ENCODE measurements at places on chromosomes 11 and 22.
A peak's percentile ranks its signal among the peaks of the same experiment; 100 is the strongest.

DNA sequence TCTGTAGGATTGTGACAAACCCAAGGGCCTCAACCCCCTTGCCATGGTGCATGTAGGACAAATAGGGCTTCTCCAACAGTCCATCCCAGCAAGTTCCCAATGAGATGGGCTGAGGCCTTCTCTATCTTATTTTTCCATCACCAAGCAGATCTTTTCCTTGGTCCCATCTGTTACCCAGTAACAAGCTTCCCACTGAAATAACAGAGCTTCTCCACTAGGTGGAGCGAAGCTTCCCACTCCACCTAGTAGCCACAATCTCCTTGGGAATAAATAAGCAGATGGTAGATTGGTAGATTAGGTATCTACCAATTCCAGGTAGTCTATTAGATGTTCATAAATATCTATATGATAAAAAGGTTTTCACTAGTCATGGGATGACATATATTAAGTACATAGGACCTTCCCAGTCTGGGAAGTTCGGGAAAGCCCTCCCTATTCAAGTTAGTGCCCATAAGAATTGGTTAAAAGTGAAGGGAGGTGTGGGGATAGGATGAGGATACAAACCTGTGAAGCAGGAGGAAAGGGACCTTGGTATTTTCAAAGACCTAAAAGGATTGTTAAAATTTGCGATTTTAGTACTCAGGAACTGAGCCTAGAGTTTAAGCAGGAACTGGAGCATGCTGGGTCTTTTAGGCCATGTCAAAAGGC lies 5.9 kb upstream of the OR52L1 start:
- no peak for DNase-seq

DNA sequence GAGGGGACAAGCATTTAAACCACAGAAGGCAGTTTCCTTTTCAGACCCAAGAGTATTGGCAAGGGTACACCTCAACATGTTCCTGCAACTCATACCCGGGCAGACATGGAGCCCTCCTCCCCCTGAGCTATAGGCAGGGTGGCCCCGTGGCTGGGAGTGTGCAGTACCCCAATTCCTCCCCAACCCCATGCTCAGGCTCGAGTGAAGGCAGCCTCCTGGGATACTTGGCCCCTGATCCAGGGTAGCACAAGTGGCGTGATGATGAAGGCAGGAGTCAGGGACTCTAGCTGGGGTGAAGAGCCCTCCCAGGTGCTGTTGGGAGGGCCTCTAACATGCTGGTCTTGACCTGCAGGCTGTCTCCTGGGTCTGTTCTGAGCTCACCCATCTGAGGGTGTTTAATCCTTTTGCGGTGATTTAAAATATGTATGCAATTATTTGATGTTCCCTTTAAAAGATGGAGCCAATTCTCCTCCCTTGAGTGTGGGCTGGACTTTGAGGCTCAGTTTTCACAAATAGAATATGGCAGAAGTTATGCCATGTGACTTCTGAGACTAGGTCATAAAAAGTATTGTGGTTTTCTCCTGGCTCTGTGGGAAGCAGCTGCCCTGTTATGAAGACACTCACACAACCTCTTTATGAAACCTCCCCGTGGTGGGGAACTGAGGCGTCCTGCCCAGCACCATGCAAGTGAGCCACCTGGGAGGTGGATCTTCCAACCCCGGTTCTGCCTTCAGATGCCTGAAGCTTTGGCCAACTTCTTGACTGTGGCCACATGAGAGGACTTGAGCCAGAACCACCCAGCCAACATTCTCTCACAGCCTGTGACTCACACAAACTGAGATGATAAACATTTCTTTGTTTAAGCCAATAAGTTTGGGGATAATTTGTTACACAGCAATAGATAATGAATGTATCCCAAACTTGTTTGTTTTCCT lies 54.7 kb upstream of the NECTIN1 start:
- DNase-seq: no peak

- no peak for DNase-seq
Measured at GRCh38 chr11:22192642-22193347, at the start of gene ANO5. ANO5 (plus strand) TSS chr11:22193085; CDS start chr11:22193493, 408 bp downstream.

DNA sequence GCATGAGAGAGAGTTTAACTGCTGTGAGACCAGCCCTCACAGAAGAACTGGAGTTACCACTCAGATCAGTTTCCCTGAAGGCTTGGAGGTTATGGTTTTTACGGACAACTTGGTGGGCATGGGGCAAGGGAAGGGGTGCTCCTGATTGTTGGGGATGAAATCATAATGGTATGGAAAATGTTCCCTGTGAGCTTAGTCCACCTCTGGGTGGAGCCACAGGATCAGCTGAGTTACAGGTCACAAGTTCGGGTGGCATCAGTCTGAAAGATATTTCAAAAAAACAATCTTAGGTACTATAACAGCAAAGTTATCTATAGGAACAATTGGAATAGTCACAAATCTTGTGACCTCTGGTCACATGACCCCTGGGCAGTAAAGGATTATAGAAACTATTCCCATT lies 162.9 kb downstream of the DLG2 start:
- DNase-seq: no peak

DNA sequence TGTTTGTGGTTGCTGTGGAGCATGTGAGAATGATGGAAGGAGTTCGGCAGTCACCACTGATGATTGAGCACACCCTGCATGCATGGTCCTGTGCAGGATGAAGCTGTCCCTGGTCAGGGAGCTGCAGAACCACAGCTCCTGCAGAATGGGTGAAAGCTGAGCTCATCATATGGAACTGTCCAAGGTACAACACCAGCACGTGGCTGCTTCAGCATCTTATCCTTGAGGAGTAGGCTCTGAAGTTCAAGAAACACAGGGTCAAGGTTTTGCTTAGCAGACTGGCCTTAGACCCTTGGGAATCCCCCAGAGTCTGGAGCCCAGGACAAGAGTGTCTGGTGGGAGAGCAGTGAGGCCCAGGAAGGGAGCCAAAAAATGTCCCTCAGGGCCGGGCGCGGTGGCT lies 182.4 kb upstream of the LARGE1 start:
- DNase-seq: no peak

DNA sequence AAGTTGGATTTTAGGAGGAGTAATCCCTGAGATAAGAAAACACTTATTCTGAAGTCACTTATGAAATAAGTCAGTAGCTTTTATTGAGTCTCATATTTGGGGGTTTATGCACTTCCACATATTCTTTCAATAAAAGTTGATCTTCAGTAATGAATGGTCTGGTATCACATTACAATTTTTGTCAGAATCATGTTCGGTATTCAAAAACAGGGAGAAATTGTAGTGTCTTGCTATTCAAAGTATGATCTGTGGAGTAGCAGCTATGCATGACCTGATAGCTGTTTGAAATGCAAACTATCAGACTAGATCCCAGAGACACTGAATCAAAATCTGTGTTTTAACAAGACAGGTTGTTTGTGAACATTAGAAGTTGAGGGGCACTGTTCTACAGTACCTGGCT lies 857.6 kb downstream of the METTL15 start:
- no peak for DNase-seq

GRCh38 chr11:5204787-5205186 lies 4.3 kb upstream of the OR51V1 start:
- DNase-seq: peak; percentile 45

- DNase-seq: no peak
Measured at GRCh38 chr11:84687433-84687832, 939.7 kb downstream of the DLG2 start.

GRCh38 chr11:87572881-87573280 lies 535.1 kb downstream of the TMEM135 start:
- no peak for DNase-seq

DNA sequence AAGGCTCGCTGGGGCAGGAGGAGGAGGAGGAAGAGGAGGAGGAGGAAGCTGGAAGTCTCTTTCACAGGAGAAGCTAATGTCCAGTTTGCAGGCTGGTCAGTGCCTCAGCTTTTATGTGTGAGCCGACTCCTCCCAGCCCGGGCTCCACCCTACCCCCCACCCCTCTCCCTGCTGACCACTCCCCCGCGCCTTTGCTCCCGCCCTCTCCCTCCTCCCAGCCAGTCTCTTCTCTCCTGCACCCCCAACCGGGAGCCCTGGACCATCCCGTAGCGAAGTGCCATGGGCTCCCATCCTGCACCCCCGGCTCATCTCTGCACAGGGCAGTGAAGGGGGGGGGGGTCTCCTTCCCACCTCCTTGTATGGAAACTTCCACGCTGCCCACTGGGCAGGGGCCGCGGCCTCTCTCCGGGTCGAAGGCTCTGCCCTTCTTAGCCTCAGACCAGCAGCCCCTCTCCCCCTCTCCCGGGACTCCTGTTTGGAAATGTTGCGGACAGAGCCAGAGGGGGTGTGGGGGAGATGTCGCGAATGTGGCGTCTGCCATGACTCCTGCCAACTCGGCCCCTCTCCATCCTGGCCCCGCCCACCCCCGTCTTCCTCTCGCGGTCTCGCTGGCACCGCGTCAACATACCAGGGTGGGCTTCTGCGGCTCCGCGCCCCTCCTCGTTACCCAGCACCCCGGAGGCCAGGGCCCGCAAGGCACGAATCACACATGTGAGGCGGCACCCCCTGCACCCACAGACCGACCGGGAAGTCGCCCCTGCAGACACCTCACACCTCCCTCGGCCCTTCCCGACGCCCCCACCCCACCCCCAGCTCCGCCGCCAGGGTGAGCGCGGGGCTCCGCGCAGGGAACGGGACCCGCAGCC lies 1.8 kb downstream of the IGF2 start:
- DNase-seq: peak; percentile 32

- no peak for DNase-seq
Measured at GRCh38 chr11:65576232-65576866, 496 bp downstream of the EHBP1L1 start.

DNA sequence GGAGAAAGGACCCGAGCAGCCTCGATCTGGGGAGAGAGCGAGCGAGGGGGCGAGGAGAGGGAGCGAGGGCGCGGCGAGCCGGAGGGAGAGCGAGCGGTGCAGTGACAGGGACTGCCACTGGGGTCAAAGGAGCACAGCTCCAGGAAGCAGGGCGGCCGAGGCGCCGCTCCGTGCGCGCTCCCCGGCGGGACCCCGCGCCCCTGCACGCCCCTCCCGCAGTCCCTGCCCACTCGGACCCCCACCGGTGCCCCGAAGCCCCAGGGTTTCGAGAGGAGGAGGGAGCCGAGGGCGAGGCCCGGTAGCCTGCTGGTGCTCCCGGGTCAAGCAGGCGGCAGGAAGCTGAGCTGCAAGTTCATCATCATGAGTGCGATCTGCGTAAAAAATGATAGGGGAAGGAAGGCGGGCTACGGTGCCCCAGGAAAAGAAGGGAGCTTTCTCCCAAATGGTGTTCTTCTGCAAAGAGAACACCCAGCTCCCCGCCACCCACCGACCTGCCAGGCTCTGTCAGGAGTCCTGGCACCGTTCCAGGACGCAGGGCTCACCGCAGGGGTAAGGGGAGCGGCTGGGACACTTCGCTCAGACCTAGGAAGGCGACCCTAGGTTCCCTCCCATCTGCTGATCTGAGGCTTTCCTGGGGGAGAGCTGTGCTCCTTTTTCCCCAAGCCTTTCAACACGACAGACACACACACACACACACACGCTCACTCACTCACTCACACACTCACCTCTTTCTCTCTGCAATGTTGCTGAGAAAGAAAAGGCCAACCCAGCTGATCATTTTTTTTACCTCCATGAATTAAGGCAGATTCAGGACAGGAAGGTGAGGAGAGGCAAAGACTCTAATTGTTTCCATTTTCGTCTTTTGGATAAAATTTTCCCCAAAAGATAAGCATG lies at the start of gene MPPED2:
Gene MPPED2, minus strand, starts transcription at position 103 of the 894 bp plus-strand sequence. CDS start 5,980 bp downstream, outside the sequence.
- no peak for DNase-seq

- DNase-seq: no peak
Measured at GRCh38 chr11:112401036-112401769, 140.5 kb upstream of the PLET1 start.

- no peak for DNase-seq
Measured at GRCh38 chr11:85123752-85124231, 503.4 kb downstream of the DLG2 start.

DNA sequence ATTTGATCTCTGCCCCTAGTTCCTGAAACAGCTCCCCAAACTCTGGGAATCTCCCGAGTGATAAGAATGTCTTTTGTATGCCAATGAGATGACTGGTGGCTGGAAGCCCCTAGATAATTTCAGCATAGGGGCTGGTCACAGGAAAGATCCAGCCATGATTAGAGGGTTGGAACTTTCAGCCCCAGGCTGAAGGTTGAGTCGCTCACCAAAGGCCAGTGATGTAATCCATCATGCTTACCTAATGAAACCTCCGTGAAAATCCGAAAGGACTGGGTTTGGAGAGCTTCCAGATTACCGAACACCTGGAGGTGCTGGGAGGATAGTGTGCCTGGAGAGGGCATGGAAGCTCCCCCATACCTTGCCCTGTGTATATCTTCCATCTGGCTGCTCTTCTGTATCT lies 26.0 kb downstream of the LRRC32 start:
- DNase-seq: no peak

GRCh38 chr11:11482730-11483129 lies 129.7 kb upstream of the CSNK2A3 start:
- DNase-seq: no peak

DNA sequence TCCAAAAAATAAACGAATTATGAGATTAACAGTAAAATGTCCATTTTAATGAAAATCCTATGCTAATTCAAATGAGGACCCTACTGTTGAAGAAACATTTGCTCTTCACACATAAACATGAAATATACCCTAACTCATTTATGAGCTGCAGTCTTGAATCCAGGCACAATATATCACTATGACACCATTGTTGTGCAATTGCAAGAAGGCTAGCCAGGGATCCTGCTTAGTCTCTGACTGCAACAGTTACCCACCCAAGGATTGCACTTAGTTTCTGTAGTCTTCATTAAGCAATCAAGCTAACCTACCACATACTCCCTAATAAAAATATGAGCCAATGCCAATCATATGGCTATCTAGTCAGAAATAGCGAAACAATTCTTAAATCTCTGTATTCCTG lies 981.0 kb upstream of the FAT3 start:
- peak; percentile 67 for DNase-seq

DNA sequence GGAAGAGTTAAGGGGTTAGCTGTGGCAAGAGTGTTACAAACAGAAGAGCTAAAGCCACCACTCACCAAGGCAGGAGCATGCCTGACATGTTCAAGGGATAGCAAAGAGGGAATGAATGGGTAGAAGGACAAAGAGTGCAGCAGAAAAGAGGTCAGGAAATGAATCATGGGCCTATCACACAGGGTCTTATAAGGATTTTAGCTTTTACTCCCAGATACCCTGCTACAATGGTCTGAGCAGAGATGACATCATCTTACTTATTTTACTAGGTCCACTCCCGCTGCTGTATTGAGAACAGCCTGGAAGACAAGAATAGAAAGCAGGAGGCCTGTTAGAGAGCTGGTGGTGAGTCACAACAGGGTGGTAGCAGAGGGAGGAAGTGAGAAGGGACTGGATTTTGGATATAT lies 9.8 kb downstream of the TRAF6 start:
- DNase-seq: peak; percentile 79

- no peak for DNase-seq
Measured at GRCh38 chr11:115695677-115696364, 191.6 kb upstream of the CADM1 start.

DNA sequence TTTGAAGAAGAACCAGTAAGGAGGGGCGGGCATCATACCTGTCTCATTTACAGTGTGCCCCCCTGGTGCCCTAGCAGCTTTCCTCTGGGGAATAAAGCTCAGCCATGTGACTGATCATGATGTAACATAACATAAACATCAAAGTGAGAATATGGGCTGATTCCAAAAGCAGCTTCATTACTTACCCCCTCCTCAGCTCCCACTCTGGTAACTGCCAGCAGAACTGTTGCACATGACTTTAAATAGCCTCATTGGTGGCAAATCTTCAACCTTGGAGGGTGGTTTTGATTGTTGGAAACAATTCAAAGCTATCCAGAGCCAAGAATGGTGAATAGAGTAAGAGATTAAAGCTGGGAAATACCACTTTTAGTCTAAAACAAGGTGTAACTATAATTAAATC lies 384.6 kb downstream of the BUD13 start:
- DNase-seq: no peak
